ENCODE measurements at places on chromosomes 3 and 15. TPM values are rescaled to one million over a fixed set of nuclear protein-coding genes. Genes with fewer than 3 reads are reported as not detected.

MORC1 gene
- 0.02 TPM for total RNA-seq

RASGRP1 gene
- total RNA-seq, result 0.35 TPM

BNC1 gene
- 0.98 TPM for total RNA-seq

LIPH gene
- total RNA-seq, result 5.1 TPM

ERICH6 gene
- total RNA-seq, result 0.07 TPM

BCL2A1 gene
- 17.9 TPM for total RNA-seq

CCDC66 gene
- total RNA-seq, result 5.3 TPM

DZIP1L gene
- total RNA-seq, result 11.0 TPM

LYZL4 gene
- total RNA-seq, result not detected

VPS13C gene
- 14.2 TPM for total RNA-seq

GATA2 gene
- total RNA-seq, result 4.4 TPM

NR2E3 gene
- 0.09 TPM for total RNA-seq

ACKR2 gene
- total RNA-seq, result 0.10 TPM

CD86 gene
- total RNA-seq, result not detected

ST3GAL6 gene
- 1.1 TPM for total RNA-seq

ISLR2 gene
- 0.06 TPM for total RNA-seq

SKOR1 gene
- not detected for total RNA-seq

DUOX2 gene
- 0.04 TPM for total RNA-seq

All from A549 treated with dexamethasone at 1 μM for 4 hours (cell line).